ENCODE measurements at places on chromosomes 13 and 19. TPM values are rescaled to one million over a fixed set of nuclear protein-coding genes. Genes with fewer than 3 reads are reported as not detected.

GRCh38 chr13:74443631-74444030, 309.4 kb upstream of the KLF12 start:
- no peak for DNase-seq

DNA sequence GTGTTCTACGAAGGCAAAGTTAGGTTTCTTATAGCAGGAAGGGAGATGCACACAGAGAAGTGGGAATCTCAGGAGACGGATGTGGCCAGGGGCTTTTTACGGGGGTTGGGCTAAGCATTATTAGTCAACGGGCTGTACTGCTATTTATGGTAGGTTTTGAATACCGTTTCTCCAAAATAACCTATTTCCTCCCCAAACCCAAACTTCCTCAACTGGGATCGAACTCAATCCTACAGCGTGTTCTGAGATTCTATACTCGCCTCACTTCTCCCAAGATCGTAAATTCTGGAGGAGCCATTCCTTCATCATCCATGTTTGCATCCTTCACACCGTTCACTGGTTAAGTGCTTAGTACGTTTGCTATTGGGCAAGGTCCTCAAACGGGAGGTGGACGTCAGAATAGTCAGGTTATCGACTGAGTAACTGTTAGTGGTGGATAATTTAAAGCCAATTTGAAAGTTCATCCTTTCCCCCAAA, 1.2 kb upstream of the TRIM13 start:
- no peak for DNase-seq

DNA sequence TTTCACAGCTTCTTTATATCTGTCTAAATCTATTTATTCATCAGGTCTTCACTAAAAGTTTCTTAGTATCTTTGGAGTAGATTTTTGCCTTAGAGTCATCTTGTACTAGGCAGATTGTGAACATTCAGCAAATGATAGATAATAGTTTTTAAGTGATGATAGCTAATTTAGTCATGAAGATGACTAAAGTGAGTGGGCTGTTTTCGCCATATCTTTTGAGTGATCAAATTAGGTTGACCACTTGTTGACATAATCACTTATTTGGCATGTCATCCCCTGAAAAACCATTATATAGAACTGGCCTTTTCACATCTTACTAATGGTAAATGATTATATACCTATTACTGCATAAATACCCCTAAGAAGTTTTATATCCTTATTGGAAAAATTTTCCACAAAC, 999.2 kb downstream of the PCDH17 start:
- no peak for DNase-seq

DNA sequence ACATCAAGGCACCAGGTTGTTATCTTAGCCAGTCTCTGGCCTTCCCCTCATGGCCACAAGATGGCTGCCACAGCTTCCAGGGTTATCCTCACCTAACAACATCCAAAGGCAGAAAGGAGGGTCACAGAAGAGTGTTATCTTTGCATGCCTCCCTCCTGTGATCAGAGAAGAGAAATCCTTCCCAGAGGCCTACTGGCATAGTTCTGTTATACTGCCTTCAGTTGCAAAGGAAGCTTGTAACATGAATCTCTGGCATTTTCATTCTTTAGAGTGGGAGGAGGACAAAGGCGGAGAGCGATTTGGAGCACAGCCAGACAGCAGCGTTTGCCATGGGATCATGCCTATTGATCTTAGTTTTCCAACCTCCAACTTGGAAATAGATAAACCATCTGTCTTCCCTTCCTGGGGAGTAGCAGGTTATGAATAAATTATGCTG, 135.7 kb downstream of the DNAJC15 start:
- no peak for DNase-seq

DNA sequence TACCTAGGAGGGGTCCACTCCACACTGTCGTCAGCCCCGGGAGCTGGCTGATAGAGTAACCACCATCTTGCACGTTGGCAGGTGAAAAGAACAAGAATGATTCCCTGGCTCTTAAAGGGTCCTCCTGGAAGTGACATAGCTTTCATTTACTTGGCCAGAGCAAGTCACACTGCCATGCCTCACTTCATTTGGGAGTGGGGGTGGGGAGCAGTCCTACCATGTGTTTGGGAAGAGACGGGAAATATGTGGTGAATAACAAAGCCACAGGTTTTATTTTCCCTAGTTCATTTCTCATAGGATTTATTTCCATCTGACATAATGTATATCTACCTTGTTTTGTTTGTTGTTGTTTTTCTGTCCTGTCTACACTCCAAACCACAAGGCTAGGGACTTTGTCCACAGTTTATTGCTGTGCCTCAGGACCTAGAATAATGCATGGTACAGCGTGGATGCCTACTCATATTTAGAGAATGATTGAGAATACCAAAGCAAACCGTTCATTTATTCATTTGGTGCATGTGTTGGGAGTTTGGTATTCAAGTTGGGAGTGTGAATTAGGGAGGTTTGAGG, 26.8 kb downstream of the UBAC2 start:
- no peak for DNase-seq

DNA sequence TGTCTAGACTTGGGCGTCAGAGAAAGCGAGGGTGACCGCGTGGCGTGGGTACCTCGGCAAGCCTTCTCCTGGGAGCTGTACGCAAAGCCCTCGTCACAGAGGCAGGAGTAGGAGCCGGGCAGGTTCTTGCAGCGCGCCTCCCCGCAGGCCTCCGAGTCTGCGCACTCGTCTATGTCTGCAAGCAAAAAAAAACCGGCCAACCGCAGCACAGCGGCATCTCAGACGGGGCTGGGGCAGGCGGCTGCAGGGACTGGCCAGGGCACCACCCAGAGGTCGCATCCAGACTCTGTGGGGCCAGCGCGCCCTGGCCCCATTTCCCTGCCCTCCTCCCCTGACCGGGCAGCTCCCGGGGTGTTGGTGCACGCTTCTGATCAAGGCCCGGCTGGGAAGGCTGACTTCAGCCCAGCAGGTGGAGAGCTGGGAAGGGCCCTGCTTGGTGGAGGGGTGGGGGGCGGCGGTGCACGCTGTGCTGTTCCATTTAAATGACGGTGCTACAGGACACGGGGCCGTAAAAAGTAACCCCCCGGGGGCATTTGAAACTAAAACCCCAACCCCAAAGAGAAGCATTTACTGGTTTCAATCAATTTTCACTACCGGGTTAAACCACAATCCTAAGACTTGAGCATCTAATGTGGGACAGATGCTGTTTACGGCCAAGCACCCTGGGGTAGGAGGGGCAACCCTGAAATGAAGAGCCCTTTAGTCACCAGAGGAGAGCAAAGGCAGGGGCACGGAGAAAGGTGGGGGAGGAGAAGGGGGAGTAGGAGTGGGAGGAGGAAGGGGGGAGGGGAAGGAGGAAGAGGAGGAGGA, 28.2 kb downstream of the GAS6 start:
- DNase-seq, result no peak

- DNase-seq, result peak; percentile 59
Measured at GRCh38 chr19:14434543-14435319, 1.6 kb downstream of the PKN1 start.

CEACAM20 gene
- total RNA-seq, result 0.68 TPM

FNDC3A gene
- total RNA-seq, result 59.7 TPM

All from transverse colon (tissue), 4 donors.